K562 (cell line): ENCODE measurements at places on chromosomes 7 and 10.

DNA sequence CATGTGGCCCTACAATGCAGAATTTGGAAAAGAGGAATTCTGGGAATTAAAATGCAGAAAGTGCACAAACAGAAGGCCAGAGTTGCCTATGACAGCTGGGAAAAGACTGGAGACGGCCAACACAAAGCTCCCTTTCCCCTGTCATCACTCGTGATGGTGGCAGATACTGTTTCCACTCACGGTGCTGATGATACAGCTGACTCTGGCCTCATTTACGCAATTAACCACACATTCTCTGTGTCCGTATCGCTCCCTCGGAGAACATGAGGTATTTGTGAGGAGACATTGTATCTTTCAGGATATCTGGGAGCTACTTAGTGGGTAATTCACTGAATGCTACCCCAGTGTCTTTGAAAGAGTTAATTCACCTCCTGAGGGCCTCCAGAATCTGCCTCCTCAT lies 172.8 kb downstream of the TAX1BP1 start:
- DNase-seq: no peak

- DNase-seq: peak; percentile 24
Measured at GRCh38 chr7:97973206-97973658, 16.8 kb downstream of the OCM2 start.

GRCh38 chr7:5077740-5078139 lies 32.1 kb downstream of the RBAK start:
- no peak for DNase-seq

- DNase-seq: no peak
Measured at GRCh38 chr10:117224881-117225280, 16.0 kb upstream of the SLC18A2 start.

DNA sequence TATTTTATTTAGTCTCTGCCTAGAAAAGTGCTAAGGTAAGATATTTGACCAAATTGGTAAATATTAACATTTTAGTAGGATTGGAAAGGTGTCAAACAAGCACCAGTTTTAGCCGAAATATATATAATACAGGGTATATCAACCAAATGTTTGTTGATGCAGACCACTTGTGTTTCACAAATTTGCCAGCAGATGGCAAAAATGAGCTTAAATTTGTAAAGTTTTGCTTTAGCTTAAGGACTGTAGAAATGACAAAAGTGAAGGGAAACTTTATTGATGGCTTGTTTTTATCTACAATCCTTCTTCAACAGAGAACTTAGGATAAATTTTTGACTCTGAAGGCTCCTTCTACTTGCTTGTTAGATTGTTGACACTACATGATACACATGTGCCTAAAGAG lies 4.8 kb upstream of the POLR1F start:
- peak; percentile 9 for DNase-seq

GRCh38 chr10:88071879-88072278 lies 208.5 kb downstream of the PTEN start:
- DNase-seq: no peak

DNA sequence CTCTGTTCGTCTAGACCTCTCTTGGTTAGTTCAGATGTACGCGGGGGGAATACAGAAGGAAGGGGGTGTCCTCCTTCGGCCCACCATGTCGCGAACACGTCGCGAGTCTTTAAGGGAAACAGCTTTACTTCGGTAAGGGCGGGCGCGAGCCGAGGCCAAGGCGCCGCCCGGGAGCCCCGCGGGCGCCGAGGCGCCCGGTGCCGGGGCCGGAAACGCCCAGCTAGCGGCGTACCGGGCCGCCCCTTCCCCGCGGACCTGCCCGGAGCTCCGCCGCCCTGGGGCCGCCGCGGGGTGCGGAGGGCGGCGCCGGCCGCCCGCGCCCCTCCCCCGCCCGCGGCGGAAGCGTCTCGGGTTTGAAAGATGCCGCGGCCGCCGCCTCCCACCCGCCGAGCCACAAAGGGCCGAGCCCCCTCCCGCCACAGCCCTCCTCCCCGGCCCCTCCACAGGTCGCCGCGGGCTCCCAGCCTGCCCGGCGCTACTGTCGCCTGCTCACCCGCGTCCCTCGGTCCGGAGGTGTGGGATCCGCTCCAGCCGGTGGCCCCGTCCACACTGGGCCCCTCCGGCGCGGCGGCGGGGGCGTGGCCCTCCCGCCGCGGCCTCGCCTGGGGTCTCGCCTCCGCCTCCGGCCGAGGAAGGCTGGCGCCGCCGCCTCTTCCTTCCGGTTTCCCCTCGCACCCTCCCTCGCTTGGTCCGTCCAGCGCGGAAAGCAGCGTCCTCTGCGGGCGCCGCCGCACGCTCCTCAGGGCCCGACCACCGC lies at the start of gene KBTBD2:
Gene KBTBD2 (minus strand): TSS at position 718 of the 757 bp plus-strand sequence. CDS start 12,156 bp downstream, outside the sequence.
- peak; percentile 81 for DNase-seq

- DNase-seq: peak; percentile 81
Measured at GRCh38 chr7:99693427-99694200, 13.8 kb upstream of the CYP3A5 start.

- DNase-seq: no peak
Measured at GRCh38 chr7:111229916-111230315, 139.0 kb downstream of the LRRN3 start.

GRCh38 chr10:4186849-4187540 lies 402.0 kb upstream of the KLF6 start:
- no peak for DNase-seq

DNA sequence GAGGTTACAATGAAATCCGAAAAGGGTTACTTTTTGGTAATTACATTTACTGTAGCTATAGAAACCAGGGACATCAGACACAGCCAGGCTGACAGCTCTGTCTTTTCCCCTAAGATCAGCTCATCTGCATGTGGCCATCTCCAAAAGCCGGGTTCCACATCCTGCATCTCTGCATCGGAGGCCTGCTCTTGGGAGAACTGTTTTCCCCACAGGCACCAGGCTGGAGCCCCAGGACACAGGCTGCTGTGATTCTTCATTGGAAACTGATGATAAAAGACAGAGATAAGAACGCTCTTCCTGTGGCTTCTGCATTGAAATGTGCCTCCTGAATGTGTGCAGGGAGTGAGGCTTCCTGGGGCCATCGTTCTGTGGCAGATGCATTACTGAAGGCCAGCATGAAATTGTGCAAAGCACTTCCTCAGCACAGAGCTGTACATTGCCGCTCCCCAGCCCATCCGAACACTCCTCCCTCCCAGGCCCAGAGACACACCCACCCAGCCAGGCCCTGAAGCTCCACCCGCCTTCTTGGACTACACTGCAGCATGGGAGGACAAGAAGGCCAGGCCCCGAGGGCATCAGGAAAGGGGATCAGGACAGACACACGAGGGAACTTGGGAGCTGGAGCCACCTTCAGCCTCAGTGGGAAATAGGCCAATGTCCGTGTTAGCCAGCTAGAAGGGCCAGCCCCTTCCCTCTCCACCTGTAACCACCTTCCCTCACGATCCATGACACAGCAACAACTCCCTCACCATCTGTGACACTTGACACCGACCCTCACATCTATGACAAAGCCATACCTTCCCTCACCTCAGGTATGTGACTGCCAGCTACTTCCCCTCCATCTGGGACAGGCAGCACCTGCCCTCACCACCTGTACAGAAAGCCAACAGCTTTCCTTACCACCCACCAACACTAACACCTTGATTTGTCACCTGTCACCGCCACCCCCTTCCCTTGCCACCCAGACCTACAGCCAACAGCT lies 113.2 kb downstream of the GRID1 start:
- DNase-seq: no peak

DNA sequence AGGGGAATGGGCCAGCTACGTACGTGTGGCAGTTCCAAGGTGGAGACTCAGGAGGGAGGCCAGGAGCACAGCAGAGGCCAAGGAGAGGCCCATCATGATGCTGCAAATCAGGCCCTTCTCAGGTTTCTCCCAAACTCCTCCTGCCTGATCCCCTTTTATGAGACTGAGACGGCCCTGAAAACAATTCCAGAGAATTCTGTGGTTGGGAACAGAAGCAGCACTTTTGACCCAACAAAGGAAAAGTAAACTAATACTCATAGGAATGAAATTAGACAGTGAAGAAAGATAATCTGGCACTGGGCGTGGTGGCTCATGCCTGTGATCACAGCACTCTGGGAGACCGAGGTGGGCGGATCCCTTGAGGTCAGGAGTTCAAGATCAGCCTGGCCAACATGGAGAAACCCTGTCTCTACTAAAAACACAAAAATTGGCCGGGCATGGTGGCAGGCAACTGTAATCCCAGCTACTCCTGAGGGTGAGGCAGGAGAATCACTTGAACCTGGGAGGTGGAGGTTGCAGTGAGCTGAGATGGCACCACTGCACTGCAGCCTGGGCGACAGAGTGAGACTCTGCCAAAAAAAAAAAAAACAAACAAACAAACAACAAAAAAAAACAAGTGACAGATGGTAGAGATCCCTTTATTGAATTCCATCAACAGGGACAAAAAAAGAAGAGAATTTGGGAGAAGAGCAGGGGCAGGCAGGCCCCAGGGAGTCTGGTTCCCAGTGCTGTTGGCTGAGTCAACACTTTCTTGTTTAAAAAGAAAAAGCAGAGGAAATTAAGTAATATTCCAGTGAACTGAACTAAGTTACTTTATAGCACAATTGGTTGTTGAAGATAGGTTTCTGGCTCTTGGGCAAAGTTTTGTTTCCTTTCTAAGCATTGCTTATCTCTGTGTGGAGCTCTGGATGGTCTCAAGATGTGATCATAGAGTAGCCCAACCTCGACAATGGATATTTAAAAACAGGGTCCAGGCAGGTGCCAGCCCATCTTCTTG lies at the start of gene CCL26:
Gene CCL26 (minus strand): TSS at position 131 of the 997 bp plus-strand sequence. CDS start 35 bp downstream, at position 96.
- DNase-seq: no peak

DNA sequence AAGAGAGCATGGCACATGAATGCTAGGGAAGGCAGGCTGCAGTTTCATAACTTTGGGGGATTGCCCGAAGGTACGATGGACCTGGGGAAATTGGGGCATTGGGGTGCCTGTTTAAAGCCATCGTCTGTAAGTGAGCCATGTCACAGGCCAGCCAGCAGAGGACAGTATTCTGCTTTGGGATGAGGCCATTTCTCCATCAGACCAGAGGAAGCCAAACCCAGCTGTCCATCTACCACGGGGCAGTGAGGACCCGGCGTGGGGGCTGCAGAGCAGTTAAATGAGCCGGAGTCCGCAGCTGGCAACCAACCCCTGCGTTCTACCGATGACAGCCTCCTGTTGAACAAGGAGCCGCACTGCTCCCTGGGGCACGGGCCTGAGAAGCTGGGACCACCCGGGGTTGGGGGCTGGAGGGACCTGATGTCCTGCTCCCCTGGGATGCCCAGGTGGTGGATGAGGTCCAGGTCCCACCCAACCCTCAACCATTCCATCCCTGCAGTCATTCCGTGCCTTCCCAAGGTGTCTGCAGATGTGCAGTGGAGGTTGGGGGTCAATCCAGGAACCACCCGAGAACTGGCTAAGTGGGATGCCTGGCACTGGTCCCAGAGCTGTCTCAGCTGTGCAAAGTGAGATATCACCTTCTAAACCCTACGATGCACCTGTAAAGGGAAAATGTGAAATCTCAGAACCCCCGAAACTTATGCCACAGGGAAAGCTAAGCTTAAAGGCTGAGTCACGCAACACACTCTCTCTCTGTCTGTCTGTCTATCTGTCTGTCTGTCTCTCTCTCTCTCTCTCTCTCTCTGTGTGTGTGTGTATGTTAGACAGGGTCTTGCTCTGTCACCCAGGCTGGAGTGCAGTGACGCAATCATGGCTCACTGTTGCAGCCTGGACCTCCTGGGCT lies 12.1 kb upstream of the RHBDD2 start:
- peak; percentile 85 for DNase-seq

GRCh38 chr7:73366990-73367389 lies 39.0 kb downstream of the FKBP6 start:
- peak; percentile 11 for DNase-seq

- DNase-seq: no peak
Measured at GRCh38 chr10:63434866-63435854, 30.6 kb downstream of the JMJD1C start.

- peak; percentile 25 for DNase-seq
Measured at GRCh38 chr10:119139464-119140067, 25.9 kb downstream of the SFXN4 start.

- no peak for DNase-seq
Measured at GRCh38 chr7:45525057-45525456, 49.1 kb upstream of the ADCY1 start.

DNA sequence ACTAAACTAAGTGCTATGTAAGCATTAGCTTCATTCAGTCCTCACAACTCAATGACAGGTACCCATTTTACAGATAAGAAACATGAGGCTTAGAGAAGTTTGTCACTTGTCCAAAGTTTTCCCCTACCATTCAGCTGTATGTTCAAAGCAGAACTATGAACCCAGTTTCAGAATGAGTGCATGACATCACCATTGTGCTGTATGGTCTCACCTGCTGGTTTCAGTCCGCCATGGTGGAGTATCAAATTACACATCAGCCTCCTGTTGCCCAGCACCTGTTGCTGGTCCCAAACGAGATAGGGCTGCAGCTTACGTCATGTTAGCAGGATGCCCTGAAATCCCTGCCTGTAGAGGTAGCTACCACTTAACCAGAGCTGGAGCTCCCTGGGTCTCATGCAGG lies 95.0 kb downstream of the DYNC1I1 start:
- no peak for DNase-seq

- DNase-seq: no peak
Measured at GRCh38 chr7:44881610-44882009, 3.7 kb downstream of the PURB start.

GRCh38 chr10:63294781-63295180 lies 161.7 kb downstream of the NRBF2 start:
- no peak for DNase-seq

DNA sequence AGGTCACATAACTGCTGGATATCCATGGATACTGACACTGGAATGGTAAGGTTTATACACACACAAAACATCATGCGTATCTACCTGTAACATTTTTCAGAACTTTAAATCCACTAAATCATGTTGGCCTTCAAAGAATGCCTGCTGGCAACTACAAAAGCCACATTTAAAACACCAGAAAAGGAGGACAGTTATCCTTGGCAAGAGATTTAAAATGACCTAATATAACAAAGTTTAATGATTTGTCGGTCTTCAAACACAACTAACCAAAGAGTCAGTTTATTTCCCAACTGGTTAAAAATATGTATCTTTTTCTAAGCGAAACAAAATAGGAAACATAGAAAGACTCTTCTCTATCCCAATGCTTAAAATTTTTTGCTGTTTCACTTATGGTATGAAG lies 24.0 kb downstream of the WAPL start:
- DNase-seq: no peak

GRCh38 chr10:43808136-43808535 lies 159.5 kb upstream of the ZNF32 start:
- no peak for DNase-seq

DNA sequence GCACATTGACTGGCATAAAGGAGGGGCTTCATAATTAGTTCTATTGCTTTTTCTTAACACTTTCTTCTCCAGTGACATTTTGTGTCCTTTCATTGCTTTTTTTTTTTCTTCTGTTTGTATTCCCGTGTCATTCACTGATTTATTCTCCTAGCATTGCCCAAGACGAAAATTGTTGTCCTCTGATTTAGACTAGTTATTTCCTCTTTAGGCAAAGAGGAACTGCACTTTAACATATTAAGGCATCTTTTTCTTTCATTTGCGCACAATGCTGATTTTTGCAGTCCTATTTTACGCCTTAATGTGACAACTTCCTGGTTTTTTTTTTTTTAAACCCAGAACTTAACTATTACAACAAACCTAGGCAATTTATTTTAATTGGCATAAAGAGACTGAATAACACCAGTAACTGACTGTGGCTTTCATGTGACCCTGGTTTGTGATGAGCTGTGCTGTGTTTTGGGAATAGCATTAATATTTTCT lies 39.7 kb downstream of the ARID5B start:
- DNase-seq: no peak

- DNase-seq: no peak
Measured at GRCh38 chr10:90969947-90970673, 49.2 kb upstream of the ANKRD1 start.

- no peak for DNase-seq
Measured at GRCh38 chr10:106978756-106979155, 185.8 kb downstream of the SORCS1 start.

- no peak for DNase-seq
Measured at GRCh38 chr7:71937840-71938371, 474.2 kb downstream of the CALN1 start.
